Stimulated activated CD4-positive, alpha-beta T cell treated with anti-CD3 and anti-CD28 coated beads, Interleukin-12 subunit alpha, Interleukin-12 subunit beta, amount 100 ng/mL, for 24 hours (primary cell): ENCODE measurements at places on chromosomes 4 and X.

GRCh38 chr4:83417566-83417965, 38.1 kb downstream of the HELQ start:
- DNase-seq = no peak

GRCh38 chr4:123997776-123998449, 601.3 kb downstream of the SPRY1 start:
- DNase-seq = no peak

GRCh38 chr4:71210823-71211222, 128.0 kb upstream of the SLC4A4 start:
- no peak for DNase-seq

- no peak for DNase-seq
Observed at GRCh38 chrX:153245288-153245731, 66.2 kb downstream of the MAGEA1 start.

DNA sequence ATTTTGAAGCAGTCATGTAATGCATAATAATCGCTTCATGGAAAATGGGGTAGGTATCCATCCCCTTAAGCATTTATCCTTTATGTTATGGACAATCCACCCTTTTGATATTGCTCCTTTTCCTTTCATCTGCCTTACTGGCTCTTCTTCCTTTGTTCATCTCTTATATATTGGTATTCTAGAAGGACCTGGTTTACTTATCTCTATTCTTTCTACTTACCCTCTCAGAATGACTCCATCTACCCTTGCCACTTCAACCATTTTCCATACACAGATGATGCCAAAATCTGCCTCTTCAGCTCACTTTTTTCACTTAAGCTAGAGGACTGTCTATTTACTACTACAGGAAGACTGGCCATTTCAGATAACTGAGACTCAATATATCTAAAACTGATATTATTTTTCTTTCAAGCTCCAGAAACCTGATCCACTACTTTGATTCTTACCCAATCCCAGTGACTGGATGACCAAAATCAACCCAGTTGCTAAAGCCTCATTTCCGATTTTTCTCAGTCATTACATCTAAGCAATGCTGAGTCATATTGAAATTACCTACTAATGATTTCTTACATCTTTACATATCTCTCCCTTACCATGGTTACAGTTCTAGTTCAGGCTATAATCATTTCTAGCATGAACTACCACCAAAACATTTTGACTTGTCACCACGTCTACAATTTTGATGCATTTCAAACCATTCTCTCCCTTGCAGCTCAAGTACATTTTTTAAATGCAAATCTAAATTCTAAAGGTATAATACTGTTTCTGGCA, 93.7 kb downstream of the FAAH2 start:
- no peak for DNase-seq

DNA sequence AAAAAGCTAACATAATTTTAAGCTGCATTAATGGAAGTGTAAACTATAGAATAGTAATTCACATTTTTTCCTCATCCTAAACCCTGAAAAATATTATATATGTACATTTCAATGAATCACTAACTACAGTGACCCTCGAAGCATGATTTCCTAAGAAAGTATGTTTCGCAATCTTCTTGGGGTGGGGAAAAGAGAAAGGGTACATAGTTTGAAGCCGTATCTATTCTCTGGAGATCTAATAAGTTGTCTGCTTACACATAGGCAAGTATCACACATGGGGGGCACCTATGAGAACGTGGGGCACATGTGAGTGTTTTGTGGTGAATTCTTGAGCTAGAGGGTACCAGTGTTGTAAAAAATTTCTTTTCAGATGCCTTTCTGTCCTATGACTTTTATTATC, 71.2 kb downstream of the JADE1 start:
- no peak for DNase-seq

DNA sequence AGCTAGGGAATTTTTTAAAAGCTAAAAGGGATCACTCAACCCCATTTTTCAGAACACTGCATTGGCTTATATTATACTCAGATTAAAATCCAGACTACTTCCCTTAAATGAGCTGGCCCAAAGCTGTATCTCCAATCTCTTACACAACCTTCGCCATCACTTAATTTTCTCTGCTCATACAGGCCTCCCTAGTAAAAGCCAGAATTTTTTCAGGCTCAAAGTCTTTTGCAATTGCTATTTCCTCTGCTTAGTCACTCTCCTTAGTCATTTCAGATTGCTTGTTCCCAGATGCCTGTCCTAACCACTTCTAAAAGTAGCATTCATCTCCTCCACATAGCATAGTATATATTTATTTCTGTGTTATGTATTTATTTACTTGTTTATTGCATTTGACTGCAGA, 1587.9 kb upstream of the ADGRL3 start:
- no peak for DNase-seq

DNA sequence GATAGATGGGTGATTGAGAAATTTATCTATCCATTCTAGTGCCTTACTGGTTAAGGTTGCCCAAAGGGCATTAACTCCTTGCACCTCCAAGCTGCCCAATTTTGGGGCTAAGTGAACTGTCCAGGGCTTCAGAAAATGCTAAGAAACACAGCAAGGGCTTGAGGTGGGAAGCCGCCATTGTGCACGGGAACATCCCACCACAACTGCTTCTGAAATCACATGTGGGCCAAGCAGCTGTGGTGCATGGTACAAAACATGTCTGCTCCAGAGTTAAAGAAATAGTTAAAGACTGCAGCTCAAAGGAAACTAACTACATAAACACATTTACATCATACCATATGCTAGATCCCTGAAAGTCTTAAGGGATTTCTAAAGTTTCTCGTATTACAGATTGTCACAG, 144.3 kb upstream of the NDST3 start:
- DNase-seq = no peak

GRCh38 chrX:151871244-151871643, 41.4 kb upstream of the MAGEA4 start:
- DNase-seq = no peak

DNA sequence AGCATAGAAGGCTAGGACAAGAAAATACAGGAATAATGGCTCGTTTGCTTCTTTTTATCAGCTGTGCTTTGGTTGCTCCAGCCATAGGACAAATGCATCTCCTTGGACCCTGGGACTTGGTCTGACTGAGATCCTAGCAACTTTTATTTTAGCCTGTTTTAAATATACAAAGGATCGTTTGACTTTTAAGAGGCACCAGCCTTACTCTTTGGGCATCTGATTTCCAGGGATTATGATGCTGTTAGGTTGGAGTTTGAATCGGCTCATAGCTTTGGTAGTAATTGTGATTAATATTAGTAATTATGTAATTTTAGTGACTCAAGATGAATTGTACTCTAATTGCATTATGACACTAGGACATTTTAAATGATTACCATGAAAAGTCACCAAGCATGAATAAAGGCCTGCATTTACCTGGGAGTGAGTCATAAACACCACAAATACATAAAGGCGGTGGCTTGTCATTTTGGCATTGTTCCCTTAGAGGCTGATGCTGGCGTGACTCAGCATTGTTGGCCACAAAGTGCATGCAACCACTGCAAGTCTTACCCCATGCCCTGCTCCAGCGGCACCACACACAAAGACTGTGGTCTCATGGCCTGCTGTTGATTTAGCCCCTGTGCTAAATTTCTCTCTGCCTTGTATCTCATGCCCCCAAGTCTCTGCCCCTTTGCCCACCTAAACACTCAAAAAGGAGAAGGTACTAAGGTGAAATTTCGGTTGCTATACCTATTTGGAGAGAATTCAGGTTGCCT, 12.4 kb downstream of the GPAT3 start:
- DNase-seq = peak; percentile 48

GRCh38 chrX:97117572-97117971, 233.9 kb downstream of the RPA4 start:
- no peak for DNase-seq

DNA sequence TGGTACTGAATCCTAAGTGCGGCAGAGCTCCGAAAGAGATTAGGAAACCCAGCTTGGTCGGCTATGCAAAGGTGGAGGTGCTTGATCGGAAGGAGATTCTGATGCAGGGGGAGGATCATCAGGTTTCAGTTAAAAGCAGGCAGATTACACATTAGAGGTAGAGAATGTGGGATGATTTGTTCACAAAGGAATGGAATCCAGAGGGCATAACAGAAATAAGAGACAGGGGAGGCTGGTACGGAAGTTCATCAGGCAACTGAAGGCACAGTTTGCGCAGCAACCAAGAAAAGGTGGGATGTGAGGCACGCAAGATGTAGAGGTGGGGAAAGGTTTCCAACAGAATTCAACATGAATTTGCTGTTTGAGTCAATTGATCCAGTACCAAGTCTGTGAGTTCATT, 424 bp upstream of the ZNF330 start:
- no peak for DNase-seq

GRCh38 chrX:69759921-69760625, 144.2 kb downstream of the EDA start:
- DNase-seq = no peak

DNA sequence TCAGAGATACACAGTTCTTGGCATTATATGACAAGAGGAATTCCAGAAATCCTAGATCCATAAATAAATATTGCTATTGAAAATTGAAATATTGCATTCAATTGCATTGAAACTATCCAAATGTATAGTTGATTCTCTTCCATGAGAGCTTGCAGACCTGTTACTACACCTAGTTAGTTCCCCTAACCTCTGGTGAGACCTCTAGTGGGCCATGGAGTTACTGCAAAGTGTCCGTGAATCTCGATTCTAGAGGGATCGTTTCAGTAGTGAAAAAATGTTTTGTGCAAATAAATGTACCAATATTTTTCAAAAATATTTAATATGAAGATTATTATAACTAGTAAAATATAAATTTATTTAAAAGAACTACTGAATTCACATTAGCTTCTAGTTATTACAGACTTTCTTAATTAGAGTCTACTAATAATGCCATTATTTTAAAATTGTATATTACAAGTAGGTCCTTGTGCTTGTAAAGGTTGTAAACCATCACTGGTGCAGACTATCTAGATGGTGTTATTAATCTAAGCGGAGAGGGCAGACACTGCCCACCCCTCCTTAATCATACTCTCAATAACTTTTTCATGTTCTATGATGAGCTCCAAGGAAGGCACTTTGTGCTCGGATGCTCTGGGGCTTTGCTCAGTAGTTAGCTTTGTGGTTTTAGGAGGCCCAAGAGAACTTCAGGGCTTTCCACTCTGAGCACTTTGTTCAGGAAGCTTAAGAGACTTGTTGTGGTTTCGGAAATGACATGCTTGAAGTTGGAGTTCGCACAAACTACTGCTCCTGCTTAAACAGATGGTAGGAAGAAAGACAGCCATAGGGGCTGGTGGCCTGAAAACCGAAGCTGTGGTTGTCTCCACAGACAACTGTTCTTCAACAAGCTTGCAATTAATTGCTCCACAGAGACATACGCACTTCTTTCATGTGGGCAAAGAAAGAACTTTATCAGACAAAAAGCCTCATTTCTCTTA, 42.8 kb downstream of the IL21 start:
- DNase-seq = peak; percentile 74

DNA sequence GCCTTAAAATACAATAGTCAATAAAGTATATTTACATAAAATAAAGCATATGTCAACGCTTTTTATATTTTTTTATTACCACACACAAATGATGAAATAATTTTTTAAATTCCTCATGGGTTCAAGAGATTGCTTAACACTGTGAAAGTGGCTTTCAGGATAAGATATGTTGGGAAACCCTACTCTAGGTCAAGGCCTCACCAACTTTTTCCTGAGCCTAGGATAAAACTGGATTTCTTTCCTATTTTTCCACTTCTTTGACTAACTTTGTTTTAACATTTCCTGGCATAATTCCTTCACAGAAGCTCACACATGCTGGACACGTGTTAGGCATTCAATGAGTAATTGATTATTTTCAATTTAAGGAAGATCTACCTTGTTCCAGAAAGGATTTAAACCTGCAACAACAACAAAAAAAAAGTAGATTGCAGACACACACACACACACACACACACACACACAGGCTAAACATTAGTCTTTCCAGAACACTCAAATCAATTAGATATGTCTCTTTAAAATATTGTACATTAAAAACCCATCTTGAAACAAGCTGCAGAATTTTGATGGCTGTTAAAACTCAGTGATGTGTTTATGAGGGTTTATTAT, 9.1 kb downstream of the KLB start:
- no peak for DNase-seq

- no peak for DNase-seq
Observed at GRCh38 chr4:137471895-137472294, 60.4 kb downstream of the PCDH18 start.

DNA sequence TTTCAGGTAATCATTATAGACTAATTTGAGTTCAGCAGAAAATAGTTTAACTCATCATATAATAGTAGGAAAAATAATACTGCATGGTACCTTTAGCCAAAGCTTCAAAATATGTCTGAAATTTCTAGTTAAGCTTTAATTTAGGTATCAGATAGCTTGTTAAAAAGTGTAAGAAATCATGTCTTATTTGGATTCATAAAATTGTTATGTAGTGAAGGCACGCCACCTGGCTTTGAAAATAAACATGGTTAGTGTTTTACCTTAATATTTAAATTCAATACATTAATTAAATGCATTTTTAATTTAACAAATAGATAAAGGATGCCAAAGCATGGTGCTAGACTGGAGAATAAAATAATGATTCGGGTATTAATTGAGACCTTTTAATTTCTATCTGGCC, 211.4 kb downstream of the FSTL5 start:
- DNase-seq = no peak

DNA sequence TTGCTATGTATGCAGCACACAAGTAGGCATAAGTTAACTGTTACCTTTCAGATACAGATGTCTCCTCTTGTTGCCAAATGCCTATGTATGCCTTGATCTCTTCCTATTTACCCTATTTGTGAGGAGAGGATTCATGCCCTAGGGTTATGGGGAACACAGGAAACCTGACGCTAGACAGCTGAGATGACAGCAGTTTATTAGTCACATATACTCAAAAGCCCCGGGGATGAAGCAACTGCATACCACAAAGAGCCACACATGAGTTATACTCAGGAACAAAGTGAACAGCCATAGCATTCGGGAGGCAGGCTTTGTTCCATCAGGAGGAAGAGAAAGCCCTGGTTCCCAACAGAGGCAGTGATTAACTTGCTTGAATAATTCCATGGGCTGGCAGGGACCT, 1011.7 kb upstream of the PCDH7 start:
- DNase-seq = no peak

GRCh38 chr4:37918653-37919052, 27.8 kb downstream of the TBC1D1 start:
- no peak for DNase-seq

GRCh38 chr4:40292313-40292759, 42.8 kb upstream of the CHRNA9 start:
- no peak for DNase-seq

DNA sequence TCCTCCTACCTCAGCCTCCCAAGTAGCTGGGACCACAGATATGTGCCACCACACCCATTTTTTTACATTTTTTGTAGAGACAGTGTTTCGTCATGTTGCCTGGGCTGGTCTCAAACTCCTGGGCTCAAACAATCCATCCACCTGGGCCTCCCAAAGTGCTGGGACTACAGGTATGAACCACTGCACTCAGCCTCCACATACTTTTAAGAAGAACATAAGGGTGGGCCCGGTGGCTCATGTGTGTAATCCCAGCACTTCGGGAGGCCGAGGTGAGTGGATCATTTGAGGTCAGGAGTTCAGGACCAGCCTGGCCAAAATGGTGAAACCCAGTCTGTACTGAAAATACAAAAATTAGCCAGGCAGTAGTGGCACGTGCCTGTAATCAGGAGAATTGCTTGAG, 51.5 kb upstream of the MXD4 start:
- no peak for DNase-seq

- DNase-seq = no peak
Observed at GRCh38 chr4:42167709-42168108, 15.3 kb upstream of the BEND4 start.
